ENCODE measurements at places on chromosomes 4 and X.

DNA sequence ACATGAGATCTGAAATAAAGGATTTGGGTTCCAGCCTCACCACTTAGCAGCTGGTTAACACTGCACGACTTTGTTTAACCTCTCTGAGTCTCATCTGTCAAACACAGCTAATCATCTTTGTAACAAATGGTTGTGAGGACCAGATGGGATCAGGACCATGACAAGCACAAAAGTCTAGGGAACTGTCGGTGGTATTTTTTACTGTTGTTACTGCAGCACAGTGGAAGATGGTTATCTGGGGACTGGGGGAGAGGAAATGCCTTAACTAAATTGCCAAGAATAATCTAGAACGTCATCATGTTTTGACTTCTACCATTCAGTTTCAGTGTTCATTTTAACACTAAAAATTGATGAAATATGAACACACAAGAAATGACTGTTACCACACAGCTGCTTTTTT lies 99.5 kb downstream of the ADGRA3 start:
- no peak for DNase-seq

DNA sequence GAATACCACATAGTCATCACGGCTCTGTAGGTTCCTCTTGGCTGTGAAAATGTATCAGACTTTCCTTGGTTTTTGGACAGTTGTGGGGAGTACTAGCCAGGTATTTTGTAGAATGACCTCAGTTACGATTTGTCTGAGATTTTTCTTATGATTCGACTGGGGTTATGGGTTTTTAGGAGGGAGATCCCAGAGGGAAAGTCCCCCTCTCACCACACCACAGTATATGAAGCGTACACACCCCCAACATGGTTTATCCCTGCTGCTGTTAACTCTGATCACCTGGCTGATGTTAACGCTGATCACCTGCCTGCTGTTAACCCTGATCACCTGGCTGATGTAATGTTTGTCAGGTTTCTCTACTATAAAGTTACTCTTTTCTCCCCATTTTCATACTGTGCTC lies 72.6 kb downstream of the ANAPC4 start:
- DNase-seq = no peak

DNA sequence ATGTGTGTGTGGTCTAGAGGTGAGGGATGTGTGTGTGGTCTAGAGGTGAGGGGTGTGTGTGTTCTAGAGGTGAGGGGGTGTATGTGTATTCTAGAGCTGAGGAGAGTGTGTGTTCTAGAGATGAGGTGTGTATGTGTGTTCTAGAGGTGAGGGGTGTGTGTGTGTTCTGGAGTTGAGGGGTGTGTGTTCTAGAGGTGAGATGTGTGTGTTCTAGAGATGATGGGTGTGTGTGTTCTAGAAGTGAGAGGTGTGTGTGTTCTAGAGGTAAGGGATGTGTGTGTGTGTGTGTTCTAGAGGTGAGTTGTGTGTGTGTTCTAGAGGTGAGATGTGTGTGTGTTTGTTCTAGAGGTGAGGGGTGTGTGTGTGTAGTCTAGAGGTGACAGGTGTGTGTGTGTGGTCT lies 1.3 kb downstream of the BST1 start:
- DNase-seq = no peak

DNA sequence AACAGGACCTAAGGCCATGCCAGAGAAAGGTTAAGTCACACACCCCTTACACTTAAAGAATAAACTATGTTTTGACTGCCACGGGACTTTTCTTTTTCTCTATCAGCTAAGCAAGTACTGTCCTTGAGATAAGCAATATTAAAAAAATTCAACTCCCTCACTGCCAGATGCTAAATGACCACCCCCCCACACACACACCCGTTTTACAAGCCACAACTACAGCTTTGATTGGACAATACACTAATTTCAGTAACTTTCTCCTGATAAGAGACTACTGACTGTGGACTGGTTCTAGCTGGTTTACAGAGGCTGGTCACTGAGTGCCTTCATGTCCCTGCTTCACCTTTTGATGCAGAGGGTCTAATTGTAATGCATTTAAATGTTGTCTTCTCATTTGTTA lies 63.9 kb upstream of the HOPX start:
- no peak for DNase-seq

DNA sequence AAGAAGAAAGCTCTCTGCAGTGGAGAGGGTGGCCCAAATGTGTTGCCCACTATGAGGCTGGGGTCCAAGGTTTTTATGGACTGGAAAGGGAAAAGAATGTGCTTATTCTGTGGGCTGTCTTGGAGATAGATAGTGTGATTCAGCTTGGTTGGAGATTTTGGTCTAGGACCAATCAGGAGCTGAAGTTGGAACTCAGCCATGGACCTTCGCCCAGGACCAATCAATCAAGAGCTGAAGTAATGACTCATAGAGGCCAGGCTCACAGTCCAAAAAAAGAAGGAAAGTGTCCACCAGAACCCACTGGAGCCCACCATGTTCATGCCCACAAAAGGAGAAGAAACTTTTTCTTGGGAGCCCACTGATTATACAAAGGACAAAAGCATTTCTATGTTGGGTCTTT lies 369.5 kb downstream of the UBE2NL start:
- no peak for DNase-seq

- DNase-seq = no peak
Observed at GRCh38 chr4:14824189-14824588, 178.1 kb upstream of the CPEB2 start.

- DNase-seq = no peak
Observed at GRCh38 chr4:113878668-113879067, 100.8 kb downstream of the ARSJ start.

DNA sequence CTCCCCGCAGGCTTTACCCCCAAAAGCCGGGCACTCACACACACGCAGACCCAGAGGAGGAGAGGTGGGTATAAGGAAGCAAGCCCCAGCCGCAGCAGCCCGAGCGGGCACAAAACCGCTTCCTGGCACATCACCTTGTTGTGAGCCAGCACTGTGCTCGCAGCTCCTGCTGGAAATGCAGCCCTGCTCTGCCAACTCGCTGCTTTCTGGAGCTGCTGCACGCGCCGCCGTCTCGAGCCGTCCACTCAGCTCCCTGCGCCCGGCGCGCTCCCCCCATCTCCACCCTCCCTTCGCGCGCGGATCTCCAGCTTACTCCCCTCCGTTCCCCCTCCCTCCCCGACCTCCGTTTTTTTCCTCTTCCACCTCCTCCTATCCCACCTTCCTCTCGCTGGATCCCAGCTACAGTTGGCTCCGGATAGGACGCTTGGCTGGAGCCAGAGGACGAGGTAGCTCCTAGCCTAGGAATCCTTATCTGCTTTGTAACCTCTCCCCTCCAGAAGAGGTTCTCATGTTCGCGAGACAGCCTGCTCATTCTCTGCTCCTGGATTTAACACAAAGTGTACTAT lies at the start of gene SPOCK3:
Gene SPOCK3 (minus strand): TSS at position 179 of the 566 bp plus-strand sequence.
- DNase-seq = no peak

- DNase-seq = no peak
Observed at GRCh38 chr4:147854154-147854553, 122.3 kb downstream of the ARHGAP10 start.

DNA sequence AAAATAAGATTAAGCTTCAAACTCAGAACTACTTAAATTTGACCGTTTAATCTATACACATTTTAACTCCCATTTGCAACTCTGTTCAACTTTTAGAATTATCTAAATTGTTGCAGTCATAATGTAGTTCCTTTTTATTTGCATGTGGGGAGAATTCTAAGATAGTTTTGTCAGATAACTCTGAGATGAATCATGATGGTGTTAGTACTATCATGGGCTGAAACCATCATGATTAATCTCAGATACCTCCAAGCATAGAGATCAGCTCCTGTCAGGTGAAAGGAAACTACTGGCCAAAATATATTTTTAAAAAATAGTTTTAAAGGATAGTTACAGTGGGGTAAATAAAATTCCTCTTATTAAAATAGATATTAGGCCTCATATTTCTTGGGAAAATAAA lies 39.0 kb downstream of the FBXO8 start:
- DNase-seq = no peak

- DNase-seq = no peak
Observed at GRCh38 chr4:102169345-102169744, 175.9 kb downstream of the SLC39A8 start.

GRCh38 chr4:44071959-44072955 lies 376.4 kb downstream of the KCTD8 start:
- DNase-seq = no peak

DNA sequence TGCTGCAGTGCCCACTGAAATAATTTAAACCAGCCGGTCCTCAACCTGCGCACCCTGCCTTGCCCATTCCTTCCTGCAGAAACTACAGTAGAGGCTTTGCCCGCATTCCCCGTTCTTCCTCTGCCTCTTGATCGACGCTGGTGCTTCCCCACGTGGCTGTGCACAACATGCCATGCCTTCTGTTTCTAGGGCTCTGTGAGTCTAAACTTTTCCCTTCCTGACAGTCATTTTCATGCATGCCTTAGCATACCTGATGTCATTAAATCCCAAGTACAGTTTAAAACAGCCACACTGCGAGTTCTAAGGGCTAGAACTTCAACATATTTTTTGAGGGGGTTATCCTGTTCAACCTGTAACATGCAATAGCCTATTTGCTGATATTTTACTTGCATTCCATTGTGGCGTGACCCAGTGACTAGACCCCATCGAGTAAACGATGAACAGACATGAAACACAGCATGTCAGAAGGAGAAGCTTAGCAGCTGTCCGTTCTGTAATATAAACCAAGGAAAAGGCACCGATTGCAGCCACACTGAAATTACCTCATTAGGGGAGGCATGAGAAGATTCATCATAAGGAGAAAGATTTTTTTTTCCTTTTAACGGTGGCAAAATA lies 232.5 kb downstream of the ARHGAP10 start:
- no peak for DNase-seq

DNA sequence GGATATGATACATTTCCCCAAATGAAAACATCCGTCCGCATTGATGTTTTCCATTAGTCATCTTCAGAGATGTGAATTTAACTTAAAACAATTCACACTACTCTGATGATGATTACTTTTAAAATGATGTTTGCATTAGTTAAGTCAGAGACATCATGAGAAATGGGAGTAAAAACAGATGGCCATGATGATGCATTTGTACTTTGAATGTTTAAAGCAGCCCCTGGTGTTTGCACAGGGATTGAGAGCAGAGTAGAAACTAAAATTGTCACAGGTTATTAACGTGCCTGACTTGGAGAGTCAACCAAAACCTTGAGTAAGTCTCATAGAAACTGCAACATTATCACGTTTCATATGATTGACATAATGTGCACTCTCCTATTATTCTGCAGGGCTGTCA lies 117.2 kb downstream of the CFAP299 start:
- DNase-seq = no peak

GRCh38 chr4:36011381-36011780 lies 232.9 kb downstream of the ARAP2 start:
- DNase-seq = no peak

DNA sequence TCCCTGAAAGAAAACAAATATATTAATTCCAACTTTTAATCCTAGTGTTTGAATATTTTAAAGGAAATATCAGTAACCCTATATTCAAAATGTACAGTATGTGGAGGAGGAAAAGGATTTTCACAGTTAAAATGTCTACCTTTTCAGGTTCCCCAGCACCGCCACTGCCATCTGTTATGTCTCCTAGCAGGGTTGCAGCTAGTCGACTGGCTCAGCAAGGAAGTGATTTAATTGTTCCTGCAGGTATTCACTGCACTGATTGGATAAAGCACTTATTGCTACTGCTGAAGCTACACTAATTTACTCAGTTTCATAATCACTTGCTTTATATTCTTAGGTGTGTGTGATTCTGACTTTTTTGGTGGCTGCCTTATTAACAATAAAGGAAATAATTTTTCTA lies 65.5 kb upstream of the FHDC1 start:
- DNase-seq = no peak

GRCh38 chrX:130482871-130483270 lies 81.1 kb downstream of the RBMX2 start:
- DNase-seq = no peak

DNA sequence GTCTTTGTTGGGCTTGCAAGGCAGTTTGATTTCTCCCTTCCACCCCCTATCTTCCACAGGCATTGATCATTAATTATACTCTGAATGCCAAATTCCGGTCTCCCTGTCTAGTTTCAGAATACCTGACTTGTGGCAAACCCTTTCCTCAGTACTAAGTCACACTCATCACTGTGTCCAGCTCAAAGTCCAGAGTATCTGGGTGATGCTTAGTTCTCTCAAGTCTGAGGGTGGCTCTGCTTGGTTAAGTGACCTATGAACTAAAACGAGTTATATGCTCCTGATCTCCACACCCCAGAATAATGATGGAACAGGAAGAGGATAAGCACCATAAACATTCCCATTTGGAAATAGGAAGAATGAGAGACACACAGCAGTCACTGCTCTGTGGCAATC lies 6.5 kb downstream of the SMIM9 start:
- DNase-seq = no peak

GRCh38 chrX:134407065-134407376 lies 52.9 kb upstream of the HPRT1 start:
- DNase-seq = no peak

- DNase-seq = no peak
Observed at GRCh38 chr4:151968643-151969042, 207.8 kb upstream of the GATB start.

- no peak for DNase-seq
Observed at GRCh38 chr4:56288663-56289062, 98.6 kb downstream of the AASDH start.

- no peak for DNase-seq
Observed at GRCh38 chr4:896630-897029, 35.5 kb downstream of the GAK start.

- no peak for DNase-seq
Observed at GRCh38 chrX:153392642-153393321, 8.4 kb downstream of the PNMA6E start.

GRCh38 chr4:163353054-163353453 lies 9.4 kb downstream of the NPY5R start:
- DNase-seq = no peak

- DNase-seq = no peak
Observed at GRCh38 chrX:10922159-10922558, 189.0 kb upstream of the HCCS start.

DNA sequence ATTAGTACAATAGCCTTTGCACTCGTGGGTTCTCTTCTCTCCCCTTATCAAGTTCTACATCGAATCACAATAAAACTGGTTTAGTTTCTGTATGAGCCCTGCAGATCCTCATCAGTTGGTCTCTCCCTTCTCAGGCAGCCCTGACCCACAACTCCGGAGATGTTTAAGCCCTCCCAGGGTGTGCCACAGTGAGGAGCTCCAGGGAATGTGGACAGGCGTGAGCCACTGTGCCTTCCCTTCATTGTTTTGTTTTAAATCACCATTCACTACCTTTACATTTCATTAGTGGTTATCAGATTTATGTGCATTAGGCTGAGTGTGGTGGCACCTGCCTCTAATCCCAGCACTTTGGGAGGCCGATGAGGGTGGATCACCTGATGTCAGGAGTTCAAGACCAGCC lies 133.2 kb downstream of the LARP7 start:
- no peak for DNase-seq

- no peak for DNase-seq
Observed at GRCh38 chr4:8641931-8642650, 49.5 kb downstream of the CPZ start.

GRCh38 chr4:169124661-169125060 lies 114.6 kb upstream of the CBR4 start:
- DNase-seq = no peak

- DNase-seq = no peak
Observed at GRCh38 chr4:61332693-61333092, 132.6 kb downstream of the ADGRL3 start.

- no peak for DNase-seq
Observed at GRCh38 chr4:108143515-108143914, 25.2 kb downstream of the LEF1 start.

- no peak for DNase-seq
Observed at GRCh38 chr4:150710770-150711375, 128.9 kb downstream of the MAB21L2 start.

All from AML-193 (cell line).